ENCODE measurements at places on chromosomes 13 and 19.

- DNase-seq: no peak
These were observed 527.4 kb upstream of the ATXN8OS start for GRCh38 chr13:69580255-69580654.

- DNase-seq: no peak
These were observed 141.1 kb downstream of the TNFRSF19 start for GRCh38 chr13:23711355-23711754.

DNA sequence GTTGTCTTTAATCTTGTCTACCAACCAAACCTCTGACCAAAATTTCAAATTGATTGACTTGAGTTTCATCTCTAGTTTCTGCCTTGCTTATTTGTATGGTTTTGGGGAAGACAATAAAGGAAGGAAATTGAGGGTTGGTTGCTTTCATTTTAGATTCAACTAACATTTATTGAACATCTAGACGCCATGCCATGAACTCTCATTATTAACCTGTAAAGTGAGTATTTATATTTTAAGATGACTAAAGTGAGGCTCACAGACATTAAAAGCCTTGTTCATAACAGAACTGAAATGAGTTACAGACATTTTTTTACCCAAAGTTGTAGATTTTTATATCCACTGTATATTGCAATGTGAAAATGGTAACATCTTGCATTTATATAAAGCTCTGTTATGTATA is 239.3 kb downstream of the LMO7 start:
- DNase-seq: no peak

- DNase-seq: no peak
These were observed 703 bp downstream of the SLC17A7 start for GRCh38 chr19:49440439-49441209.

DNA sequence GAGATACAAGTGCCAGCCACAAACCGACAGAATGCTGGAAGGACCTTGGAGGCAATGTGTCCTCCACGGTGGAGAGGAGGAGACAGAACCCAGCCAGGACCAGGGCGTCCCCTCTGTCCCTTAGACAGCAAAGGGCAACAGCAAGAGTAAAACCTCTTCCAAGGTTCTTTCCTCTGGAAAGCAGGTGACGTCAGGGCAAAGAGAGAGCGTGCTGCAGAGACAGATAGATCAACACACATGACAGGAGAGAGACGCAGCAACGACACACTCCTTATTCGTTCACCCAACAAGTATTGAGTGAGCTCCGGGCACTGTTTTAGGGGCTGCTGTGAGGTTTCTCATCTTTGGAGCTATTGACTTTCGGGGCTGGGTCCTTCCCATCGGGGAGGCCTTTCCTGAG is 1.3 kb upstream of the GALP start:
- no peak for DNase-seq

GRCh38 chr13:44307844-44308243 is 65.8 kb upstream of the SERP2 start:
- no peak for DNase-seq
